Fibroblast of upper back skin (primary cell): ENCODE measurements at places on chromosomes 1 and 21.

- DNase-seq = no peak
Measured at GRCh38 chr1:29444782-29445729, 208.7 kb downstream of the PTPRU start.

DNA sequence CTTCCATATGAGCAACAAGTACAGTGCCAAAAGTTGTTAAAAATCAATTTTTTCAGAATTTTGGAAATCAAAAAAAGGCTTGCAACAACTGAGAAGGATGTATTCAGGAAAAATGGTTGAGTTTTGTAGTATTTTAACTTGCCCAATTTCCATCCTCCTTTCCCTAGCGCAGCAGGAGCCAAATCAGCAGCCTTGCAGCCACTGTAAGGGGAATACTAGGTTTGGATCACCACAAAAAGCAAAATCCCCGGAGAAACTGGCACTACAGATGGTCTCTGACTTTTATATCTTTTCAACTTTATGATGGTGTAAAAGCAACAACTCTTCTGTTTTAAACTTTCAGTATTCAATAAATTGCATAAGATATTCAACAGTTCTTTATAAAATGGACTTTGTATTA is 17.9 kb downstream of the DBT start:
- DNase-seq = no peak

DNA sequence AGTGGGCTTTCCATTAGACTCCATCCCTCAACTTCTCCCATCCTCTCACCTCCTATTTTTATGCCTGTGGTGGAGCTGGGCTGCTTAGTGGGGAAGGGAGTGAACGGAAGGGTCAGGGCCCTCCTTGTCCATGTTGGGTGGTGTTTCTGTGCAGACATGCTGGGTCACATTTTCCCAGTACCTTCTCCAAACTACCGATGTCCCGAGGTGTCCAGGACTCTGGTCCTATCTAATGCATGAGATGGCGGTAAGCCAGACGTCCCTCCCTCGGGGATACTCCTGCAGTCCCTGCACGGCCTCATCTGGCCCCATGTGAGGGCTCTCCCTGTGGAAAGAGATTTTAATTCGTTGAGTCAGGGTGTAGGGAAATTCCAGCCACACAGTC is 61.0 kb downstream of the OBSCN start:
- no peak for DNase-seq

DNA sequence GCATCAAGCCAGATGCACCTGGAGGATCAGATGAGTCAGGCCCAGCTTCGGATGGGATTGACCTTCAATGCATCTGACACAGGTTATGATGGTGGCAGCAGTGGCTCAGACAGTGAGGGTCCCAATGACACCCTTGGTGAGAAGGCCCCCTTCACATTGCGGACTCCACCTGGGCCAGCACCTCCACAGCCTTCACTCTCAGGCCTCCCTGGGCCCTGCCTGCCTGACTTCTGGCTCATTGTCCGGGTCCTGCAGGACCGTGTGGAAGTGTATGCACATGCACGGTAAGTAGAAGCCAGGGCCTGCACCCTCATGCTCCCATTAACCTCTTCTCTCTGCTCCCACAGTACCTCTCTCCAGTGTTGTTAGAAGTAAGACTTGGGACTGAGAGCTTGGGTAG is 20.8 kb downstream of the HYI start:
- no peak for DNase-seq

DNA sequence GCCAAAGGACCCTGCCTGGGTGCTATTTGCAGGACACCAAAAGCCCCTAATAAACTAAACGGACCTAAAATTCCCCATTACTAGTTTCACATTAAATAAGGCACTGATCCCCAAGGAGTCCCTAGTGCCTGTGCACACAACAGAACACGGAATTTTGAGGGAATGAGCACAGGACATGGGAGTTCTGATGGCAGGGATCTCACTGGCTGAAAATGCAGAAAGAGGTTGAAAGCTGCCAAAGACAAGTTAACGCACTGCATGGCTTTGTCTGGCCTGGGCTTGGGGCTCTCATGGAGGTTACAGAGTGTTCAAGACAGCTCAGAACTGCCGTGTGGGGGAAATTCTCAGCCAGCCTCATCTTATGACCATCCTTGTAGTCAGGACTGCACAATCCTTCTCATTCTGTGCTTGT is 15.6 kb upstream of the ATP1B1 start:
- DNase-seq = no peak

GRCh38 chr1:33821291-33821690 is 42.6 kb upstream of the HMGB4 start:
- no peak for DNase-seq

GRCh38 chr1:12047120-12047876 is 15.8 kb upstream of the TNFRSF8 start:
- peak; percentile 57 for DNase-seq

DNA sequence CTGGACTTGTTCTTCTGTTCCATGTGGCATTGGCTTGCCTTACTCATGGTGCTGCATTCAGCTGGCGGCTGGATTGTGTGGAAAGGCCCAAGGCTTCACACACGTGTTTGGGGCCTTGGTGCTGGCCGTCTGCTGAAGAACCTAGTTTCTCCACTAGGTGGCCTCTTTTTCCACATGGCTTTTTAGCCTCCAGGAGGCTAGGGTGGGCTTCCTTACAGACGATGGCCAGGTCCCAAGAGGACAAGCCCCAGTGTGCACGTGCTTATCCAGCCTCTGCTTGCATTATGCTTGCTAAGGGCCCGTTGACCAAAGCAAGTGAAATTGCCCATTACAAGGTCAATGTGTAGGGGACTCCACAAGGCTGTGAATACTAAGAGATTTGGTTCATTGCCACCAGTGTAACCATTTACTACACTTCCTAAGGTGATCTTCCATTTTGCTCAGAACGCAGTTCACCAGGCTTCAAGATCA is 47.5 kb upstream of the FOXO6 start:
- DNase-seq = no peak

- DNase-seq = no peak
Measured at GRCh38 chr1:66532214-66532613, 1.7 kb upstream of the SGIP1 start.

DNA sequence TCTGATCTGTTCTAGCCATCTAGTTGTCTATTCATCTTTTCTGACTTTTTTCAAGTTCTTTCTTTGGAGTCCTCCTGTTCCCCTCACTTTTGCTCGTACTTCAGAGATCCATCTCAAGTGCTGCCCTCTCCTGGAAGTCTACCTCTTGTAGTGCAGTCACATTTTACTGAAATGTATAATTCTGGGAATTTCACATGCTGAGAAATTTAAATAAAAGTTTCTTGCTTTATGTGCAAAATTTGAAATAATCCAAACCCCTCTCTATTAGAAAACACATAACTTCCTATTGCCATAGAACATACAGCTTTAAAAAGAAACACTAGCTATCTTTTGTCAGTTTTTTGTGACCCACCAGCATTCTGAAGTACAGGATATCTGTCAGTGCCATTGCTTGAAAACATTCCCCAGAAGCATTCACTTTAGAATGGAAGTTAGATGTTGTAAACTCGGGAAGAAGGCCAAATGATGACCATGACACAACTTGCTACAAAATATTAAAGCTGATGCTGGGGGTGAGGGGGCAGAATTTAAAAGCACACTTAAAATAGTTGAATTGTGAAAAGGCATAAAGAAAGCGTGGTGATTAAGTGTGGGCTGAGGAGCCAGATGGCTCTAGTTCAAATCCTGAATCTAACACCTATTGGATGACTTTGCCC is 22.0 kb downstream of the RLF start:
- DNase-seq = peak; percentile 8

- DNase-seq = no peak
Measured at GRCh38 chr1:215267495-215267894, 185.0 kb downstream of the KCNK2 start.

- peak; percentile 33 for DNase-seq
Measured at GRCh38 chr1:201176940-201177339, 13.7 kb upstream of the IGFN1 start.

DNA sequence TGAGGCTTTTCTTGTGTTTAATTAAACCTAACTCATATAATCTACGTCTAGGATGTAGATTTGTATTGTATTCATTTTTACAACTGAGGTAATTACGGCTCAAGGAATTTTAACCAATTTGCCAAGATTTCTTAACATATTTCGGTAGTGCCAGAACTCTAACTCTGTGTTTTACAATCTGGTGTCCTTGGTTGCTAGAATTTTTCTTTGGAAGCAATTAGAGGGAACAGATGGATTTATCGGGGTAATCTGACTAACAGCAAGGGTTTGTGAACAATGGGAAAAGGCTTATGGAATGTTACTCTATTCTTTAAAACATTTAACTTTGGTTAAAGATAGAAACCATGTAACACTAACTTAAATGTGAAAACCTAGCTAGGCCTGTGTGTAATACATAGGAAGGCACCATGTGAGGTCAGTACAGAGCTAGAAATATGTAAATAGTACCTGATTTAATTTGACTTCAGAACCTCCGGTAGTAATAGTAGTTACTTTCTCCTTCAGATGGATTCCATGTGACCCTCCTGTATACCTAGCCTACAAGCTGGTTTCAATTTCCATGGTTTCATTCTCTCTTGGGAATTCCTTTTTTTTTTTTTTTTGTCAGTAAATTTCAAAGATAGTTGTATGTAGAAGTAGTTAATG is 1.2 kb downstream of the MTF2 start:
- peak; percentile 79 for DNase-seq

- no peak for DNase-seq
Measured at GRCh38 chr1:19411612-19412011, 73.7 kb downstream of the CAPZB start.

DNA sequence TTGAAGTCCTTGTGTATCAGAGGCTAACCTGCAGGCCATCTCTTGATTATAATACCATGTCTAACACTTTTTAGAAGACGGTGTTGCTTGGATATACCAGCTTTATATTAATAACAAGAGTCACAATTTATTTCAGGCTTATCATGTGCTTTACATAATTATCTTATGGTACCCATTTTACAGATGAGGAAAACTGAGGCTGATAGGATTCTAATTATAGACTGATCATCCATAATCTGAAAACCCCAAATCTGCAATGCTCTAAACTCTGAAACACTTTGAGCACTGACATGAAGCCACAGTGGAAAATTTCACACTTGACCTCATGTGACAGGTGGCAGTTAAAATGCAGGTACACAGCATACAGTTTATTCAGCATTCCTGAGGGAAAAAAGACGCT is 7.2 kb upstream of the RPL11 start:
- DNase-seq = no peak

GRCh38 chr1:230009611-230010313 is 57.3 kb upstream of the GALNT2 start:
- no peak for DNase-seq

DNA sequence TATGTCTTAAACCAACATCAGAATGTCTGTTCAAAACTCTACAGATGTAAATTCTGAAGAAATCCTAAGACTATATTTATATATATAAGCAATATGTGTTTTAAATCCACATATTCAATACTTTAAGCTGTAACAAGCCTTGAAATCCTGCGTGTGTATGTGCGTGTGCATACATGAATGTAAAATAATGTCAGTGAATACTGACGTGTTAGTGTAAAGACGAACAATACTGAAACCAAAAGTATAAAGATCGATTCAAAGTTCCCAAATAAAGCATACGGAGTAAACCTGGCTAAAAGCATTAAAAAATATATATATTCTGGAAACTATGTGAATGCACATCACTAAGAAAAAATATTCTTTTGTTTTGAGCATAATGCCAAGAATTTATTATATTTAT is 668.6 kb upstream of the NCAM2 start:
- DNase-seq = no peak

GRCh38 chr1:189226779-189227178 is 1250.9 kb downstream of the BRINP3 start:
- no peak for DNase-seq

GRCh38 chr1:24138476-24139221 is 4.3 kb downstream of the IL22RA1 start:
- no peak for DNase-seq

- DNase-seq = no peak
Measured at GRCh38 chr1:183228347-183229220, 42.5 kb downstream of the LAMC2 start.

DNA sequence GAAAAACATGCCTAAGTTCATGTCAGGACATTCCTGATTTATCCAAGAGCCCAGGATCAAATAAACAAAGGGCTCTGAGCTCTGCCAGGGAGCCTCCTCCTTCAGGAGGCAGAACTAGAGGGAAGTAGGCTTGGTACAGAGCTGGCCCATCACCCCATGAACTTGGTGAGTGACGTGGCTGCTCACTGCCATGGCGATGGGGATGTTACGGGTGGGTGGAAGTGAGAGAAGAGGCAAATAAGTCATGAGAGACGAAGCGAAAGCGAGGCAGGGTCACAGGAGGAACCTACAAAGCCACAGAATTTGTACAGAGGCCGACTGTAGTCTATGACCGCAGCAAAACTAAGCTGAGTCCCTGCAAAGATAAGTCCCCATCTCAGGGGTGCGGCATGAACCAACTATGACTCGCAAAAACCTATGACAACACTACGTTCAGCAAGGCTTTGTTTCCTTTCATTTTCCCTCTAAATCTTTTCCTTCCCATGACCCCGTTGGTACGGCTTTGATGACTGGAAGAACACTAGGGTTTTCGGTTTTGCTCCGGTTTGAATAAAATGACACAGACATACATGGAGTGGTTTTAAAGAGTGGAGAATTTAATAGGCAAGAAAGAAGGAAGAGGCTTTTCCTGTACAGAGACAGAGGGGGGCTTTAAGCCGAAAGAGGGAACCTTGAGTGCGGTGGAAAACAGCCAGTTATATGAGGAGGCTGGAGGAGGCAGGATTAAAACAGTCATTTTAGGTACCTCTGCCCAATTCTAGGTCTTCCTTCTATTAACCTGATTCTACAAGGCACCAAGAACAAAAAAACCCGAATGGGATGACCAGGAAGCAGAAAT is 74.1 kb downstream of the CD46 start:
- DNase-seq = no peak

GRCh38 chr1:185068341-185068740 is 23.0 kb downstream of the RNF2 start:
- DNase-seq = no peak

DNA sequence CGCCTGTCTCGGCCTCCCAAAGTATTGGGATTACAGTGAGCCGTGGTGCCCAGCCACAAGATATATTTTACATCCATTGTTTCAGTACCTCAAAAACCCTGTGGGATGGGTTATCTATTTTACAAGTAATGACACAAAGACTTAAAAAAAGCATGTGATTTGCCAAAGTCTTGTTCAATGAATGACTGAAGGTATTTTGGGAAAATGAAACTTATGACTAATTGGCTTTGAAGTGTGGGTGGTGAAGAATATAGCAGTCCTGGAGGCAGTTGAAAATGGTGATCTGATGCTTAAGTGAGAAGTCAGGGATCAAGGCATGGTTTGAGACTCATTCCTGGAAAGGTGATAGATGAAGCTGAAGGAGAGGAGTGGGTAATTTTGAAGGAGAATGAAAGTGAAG is 3.0 kb downstream of the SWT1 start:
- DNase-seq = no peak

DNA sequence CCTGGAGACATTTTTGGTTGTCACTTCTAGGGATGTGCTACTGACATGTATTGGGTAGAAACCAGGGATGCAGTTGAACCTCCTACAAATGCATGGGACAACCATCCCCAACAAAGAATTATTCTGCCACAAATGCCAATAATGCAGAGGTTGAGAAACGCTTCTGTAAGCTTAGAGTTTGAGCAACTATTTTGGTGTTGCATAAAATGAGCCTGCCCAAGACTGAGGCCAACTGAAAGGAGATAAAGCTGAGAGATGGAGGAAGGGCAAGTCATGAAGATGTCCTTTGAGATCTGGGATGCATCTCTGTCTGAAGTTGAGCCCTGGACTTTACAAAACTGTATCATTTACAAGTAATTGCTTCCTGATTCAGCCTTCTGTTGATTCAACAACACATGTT is 106.9 kb downstream of the KCNJ15 start:
- no peak for DNase-seq
